ENCODE measurements at places on chromosomes 12 and 14. TPM values are rescaled to one million over a fixed set of nuclear protein-coding genes. Genes with fewer than 3 reads are reported as not detected.

GRCh38 chr12:12442548-12443071 lies 85.7 kb downstream of the BORCS5 start:
- no peak for DNase-seq
- no peak overlapping the region for H3K4me3 ChIP-seq
- no peak overlapping the region for H3K27ac ChIP-seq
- no peaks in the 10 kb centered on the region for H3K27me3 ChIP-seq
- no peaks in the 10 kb centered on the region for H3K36me3 ChIP-seq

DNA sequence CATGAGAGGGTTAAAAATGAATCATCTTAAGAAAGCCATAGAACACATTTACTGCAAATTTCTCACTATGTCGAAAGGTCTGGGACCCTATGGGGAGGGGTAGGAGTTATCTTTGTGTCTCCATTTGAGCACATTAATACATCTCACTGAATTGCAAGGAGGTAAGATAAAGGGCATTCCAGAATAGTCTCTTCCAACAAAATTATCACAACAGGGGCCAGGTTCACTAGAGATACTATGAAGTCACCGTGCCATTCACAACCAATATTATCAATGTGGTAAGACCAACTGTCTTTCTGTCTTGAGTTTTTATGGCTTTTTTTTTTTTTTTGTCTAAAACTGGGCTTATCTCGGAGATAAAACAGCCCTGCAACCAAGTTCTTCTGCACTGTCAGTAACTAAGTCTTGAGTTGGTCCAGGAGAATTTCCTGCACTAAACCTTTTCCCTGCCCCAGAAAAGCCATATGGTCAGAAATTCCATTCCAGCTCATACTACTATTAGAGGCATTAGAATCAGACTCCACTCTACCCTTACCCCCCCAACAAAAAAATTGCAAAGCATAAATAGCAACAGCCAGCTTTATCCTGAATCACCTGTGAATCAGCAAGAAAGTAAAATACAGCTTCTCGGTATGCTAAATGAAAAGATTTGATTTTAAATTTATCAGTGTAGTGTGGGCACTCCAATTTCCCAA lies 79.7 kb downstream of the PTPRR start:
- DNase-seq, result no peak
- H3K4me1 ChIP-seq, result no peaks in the 10 kb centered on the region
- no peak overlapping the region for H3K27ac ChIP-seq
- no peaks in the 10 kb centered on the region for H3K27me3 ChIP-seq

BMP4 gene
- 5.7 TPM for total RNA-seq

OLR1 gene
- total RNA-seq, result 0.74 TPM

NGB gene
- total RNA-seq, result not detected

Data from ovary (tissue), 10 donors.